ENCODE measurements at places on chromosomes 2 and 18.

GRCh38 chr2:98876741-98877140, 59.3 kb downstream of the CRACDL start:
- no peak for DNase-seq

- DNase-seq = no peak
Measured at GRCh38 chr18:79452991-79453645, 57.4 kb downstream of the NFATC1 start.

DNA sequence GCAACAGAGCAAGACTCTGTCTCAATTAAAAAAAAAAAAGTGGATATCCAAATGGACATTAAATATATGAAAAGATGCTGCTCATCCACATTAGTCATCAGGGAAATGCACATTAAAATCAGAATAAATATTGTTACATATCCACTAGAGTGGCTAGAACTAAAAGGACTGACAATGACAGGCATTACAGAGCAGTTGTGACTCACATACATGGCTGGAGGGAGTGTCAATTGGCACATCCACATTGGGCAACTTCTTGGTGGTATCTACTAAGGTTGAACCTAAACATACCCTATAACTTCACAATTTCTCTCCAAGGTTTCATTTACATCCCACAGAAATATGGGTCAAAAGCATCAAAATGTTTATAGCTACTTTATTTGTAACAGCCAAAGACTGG, 14.0 kb upstream of the DNER start:
- peak; percentile 50 for DNase-seq

- DNase-seq = peak; percentile 35
Measured at GRCh38 chr2:144834998-144835633, 315.2 kb upstream of the ZEB2 start.

DNA sequence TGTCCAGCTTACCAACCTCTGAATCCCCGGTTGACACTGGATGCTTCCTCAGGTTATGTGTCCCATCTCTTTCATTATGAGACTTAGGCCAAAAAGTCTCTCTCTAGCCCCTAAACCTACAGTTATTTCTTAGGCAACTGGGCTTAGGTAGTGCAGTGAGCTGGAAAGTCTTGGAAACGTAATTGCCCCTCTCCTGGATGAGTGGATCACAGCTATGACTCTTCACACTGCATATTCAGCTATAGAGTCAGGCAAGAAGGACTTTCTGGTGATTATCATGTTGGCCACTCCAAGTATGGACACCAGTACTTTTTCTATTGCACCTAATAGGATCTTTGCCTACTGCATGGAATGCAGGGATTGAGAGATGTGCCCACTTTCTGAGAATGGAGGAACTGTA, 458.3 kb upstream of the CELF4 start:
- no peak for DNase-seq

GRCh38 chr2:160334028-160334741, 134.1 kb upstream of the ITGB6 start:
- DNase-seq = no peak

GRCh38 chr18:66759050-66759828, 155.3 kb upstream of the CDH19 start:
- DNase-seq = no peak
